ENCODE measurements at places on chromosomes 5 and 9.

- DNase-seq: no peak
These were observed 12.0 kb downstream of the LRRC26 start for GRCh38 chr9:137157618-137158415.

DNA sequence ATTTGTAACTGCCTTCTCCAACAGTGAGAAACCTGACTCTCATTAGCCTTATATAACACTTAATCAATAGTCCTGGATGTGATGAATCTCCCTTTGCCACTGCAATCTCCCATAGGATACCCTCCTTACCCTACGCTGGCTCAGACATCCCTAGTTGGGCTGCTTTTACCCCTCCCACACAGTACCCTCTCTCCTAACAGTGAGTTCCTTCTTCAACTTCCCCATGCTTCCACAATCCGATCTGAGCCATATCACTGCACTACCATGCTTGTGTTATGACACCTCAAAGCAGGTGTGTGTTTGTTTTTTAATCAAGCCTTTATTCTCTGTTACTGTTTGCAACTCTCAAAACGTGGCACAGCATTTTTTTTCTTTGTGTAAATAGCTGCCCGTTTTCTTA, 60.5 kb upstream of the C9orf72 start:
- no peak for DNase-seq

GRCh38 chr9:1434052-1434767, 384.1 kb downstream of the DMRT2 start:
- DNase-seq: no peak

GRCh38 chr9:84691634-84692033, 22.1 kb downstream of the NTRK2 start:
- no peak for DNase-seq

DNA sequence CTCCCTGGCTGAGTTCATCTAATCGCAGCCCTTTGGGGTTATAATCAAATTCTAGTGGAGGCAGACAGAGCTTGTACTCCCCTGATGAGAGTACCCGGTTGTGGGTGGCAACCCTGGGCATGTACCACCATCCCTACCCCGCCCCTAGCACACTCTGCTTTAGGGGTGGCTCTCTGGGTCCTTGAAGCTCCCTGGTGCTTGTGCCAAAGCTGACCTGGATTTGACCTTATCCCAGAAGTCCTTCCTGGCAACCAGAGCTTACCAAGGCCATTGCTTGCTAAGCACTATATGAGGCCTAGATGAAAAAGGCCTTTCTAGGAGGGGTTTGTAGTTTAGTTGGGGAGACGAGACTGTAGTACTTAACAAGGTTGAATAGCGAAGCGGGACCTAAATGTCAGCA, 72.2 kb downstream of the RGS3 start:
- DNase-seq: no peak

DNA sequence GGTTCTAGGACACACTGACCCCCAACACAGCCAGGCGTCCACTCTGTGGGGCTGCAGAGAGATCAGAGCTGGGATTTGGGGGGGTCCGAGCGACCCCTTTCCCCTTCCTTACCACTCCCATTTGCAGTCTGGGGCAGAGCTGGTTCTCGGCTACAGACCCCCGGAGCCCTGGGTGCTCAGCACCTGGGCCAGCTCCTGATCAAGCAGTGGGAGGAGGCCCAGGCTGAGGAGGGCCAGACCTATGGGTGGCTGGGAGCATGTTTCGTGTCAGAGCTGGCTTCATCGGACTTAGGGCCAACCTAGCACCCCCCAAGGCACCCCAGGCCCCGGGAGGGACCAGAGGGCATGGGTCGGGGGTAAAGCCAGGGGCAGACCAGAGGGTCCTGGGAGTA, 7.6 kb downstream of the GRIN1 start:
- DNase-seq: peak; percentile 6

DNA sequence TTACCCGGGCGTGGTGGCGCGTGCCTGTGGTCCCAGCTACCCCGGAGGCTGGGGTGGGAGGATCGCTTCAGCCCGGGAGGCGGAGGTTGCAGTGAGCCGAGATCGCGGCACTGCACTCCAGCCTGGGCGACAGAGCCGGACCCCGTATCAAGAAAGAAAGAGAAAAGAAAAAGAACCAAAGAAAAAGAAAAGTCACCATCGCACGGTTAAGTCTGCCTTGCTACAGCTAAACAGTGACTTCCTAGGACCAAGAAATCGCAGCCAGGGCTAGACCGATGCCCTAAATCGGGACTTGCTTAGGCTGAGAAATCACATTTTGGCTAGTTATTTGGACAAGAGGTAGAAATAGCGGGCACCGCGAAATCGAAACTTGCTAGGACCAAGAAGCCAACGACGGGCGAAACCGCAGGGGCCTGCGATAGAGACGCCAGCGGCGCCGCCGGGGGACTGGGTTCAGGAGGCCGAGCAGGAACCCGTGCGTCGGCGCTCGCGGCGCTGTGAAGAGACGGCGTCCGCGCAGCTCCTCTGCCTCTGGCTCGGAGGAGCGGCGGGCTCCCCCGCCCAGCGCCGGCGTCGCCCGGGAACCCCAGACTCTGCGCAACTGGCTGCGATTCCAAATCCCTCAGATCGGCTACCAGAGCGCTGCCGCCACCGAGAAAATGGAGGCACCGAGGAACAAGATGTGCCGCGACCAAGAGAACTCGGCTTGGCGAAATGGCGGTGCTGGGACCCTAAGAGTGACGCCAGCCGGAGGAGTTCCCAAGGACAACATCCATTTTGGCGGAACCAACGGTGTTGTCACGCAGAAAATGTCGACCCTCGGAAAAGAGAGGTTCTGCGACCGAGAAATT, 26.1 kb upstream of the ANXA2R start:
- peak; percentile 92 for DNase-seq

DNA sequence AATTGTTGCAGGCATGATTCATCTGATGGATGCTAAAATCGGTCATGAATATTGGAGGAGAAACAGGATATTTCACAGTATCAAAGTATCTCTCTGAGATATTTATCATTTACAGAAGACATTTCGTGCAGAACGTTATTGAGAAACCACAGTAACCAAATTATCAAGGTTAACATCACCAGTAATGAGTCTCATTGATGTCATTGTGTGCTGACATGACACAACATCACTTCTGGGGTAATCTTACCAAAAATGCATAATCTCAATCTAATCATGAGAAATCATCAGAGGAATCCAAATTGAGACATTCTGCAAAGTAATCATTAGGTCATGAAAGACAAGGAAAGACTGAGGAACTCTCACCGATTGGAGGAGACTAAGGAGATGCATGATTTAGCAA, 42.7 kb downstream of the C5orf22 start:
- DNase-seq: no peak

DNA sequence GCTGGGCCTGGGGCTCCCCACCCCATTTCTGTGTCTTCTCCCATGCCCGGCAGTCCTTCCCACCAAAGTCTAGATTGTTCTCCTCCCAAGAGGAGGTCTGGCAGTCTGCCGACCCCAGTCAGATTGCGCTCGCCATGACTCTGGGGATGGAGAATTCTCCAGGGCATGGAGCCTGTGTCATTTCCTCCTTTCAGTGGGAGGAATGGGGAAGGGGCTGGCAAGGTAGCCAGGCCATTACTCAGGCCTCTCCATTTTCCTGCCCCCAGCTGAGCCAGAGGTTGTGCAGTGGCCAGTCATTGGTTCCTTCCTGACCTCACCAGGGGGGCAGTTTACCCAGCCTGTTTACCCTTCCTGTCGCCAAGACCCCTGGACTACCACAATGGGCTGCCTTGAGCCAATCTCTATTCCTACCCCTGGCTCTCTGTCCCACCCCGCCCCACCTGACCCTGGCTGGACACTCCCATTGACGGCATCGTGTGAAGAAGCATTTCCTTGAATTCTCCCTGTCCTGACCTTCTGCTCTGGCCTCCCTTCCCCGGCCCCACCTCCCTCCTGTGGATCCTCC, 628 bp downstream of the SYNPO start:
- DNase-seq: no peak

DNA sequence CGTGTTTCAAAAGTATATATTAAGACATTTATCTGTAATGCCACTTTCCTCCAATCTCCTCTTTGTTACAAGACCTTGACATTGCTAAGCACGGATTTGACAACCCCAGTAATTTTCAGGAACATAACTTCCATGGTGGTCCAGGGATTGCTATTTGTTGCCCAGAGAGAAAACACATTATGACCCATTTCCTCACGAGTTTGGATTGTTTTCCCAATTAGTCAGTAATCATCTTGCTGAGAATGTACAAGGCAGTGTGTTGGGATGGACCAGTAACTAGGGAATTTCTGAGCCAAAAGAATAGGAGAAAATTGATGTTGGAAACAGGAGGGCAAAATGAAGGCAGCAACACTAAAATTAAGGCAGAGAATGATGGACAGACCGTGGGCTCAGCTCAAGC, 574.1 kb downstream of the EBF1 start:
- no peak for DNase-seq

- DNase-seq: no peak
These were observed 47.8 kb downstream of the WWC1 start for GRCh38 chr5:168339109-168339771.

GRCh38 chr5:95414451-95414850, 23.3 kb downstream of the FAM81B start:
- DNase-seq: no peak

- no peak for DNase-seq
These were observed 263.2 kb downstream of the COX7C start for GRCh38 chr5:86880785-86881492.

DNA sequence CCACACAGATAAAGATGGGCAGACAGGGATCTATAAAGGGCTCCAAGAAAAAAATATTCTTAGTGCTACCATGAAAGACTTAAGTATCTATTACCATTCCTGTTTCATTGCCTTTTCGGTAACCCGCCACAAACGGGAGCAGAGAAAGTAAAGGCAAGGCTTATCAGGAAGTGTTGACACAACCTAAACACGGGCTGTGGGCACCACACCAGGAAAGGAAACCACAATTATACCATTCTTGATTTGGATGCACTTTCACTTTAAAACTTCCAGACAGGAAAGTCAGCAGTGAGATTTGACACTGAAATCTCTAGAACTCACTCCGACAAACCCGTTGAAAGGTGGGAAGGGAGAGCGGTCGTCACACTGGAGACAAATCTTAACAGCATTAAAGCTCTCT, 6.5 kb downstream of the TLE1 start:
- DNase-seq: no peak

All from Right ventricle myocardium inferior (tissue), 1 donor.